ENCODE measurements at places on chromosomes 13 and 19. TPM values are rescaled to one million over a fixed set of nuclear protein-coding genes. Genes with fewer than 3 reads are reported as not detected.

- no peak overlapping the region for H3K27ac ChIP-seq
- DNase-seq, result no peak
- H3K36me3 ChIP-seq, result no peaks in the 10 kb centered on the region
- H3K4me3 ChIP-seq, result no peak overlapping the region
Observed at GRCh38 chr13:73248711-73249580, 190.1 kb downstream of the KLF5 start.

GRCh38 chr13:49314344-49314882 lies 66.7 kb downstream of the CDADC1 start:
- H3K27ac ChIP-seq, result peak overlapping the region; percentile 51
- H3K27me3 ChIP-seq, result no peaks in the 10 kb centered on the region
- no peak overlapping the region for H3K4me3 ChIP-seq
- peaks cover 3% of the 10 kb centered on the region for H3K4me1 ChIP-seq
- no peak for DNase-seq
- H3K36me3 ChIP-seq, result no peaks in the 10 kb centered on the region

GRCh38 chr13:114112231-114112825 lies 20.1 kb downstream of the RASA3 start:
- peak; percentile 26 for DNase-seq
- no peaks in the 10 kb centered on the region for H3K27me3 ChIP-seq
- no peak overlapping the region for H3K4me3 ChIP-seq
- H3K27ac ChIP-seq, result peak overlapping the region; percentile 88

- no peaks in the 10 kb centered on the region for H3K36me3 ChIP-seq
- no peaks in the 10 kb centered on the region for H3K4me1 ChIP-seq
- H3K4me3 ChIP-seq, result no peak overlapping the region
- DNase-seq, result no peak
Observed at GRCh38 chr13:106061781-106062180, 473.7 kb downstream of the EFNB2 start.

DNA sequence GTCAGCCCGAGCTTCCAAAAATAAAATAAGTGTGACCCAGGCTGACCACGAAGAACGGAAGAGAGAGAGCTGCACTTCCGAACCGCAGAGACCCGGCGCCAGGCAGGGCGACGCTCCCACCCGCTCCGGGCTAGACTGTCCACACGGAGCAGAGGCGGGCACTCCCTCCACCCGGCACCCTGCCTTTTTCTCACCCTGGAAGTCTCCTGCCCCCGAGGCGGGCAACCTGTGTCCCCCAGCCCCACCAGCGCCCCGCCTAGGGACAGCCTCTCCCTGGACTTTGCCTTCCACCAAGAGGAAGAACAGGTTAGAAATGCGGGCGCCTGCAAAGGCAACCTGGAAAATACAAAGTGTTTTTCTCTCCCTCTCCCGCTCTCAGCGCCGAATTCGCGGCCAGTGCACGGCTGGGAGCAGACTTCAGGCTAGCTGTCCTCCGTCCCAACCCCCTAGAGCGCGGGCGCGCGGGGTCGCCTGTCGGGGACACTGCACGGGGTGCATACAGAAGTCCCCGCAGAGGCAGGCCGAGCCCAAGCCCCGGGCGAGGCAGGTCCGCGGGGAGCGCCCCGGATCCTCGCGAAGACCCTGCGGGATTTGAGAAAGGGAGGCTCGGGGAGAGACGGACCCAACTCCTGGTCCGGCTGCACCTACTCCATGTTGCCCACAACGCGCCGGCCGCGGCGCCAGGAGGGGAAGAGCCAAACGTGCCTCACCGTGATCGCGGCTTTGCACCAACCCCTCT lies 845 bp downstream of the SPRY2 start:
- peaks cover 42% of the 10 kb centered on the region for H3K4me1 ChIP-seq
- H3K27ac ChIP-seq, result peak overlapping the region; percentile 92
- no peaks in the 10 kb centered on the region for H3K27me3 ChIP-seq

GRCh38 chr13:48400850-48401291 lies 12.0 kb downstream of the LPAR6 start:
- H3K4me1 ChIP-seq, result peaks cover 14% of the 10 kb centered on the region
- H3K27ac ChIP-seq, result peak overlapping the region; percentile 70
- no peak for DNase-seq
- H3K4me3 ChIP-seq, result no peak overlapping the region
- no peaks in the 10 kb centered on the region for H3K36me3 ChIP-seq

- no peaks in the 10 kb centered on the region for H3K27me3 ChIP-seq
- no peak for DNase-seq
- peaks cover 89% of the 10 kb centered on the region for H3K36me3 ChIP-seq
- no peak overlapping the region for H3K4me3 ChIP-seq
Observed at GRCh38 chr19:45058622-45059159, 17.6 kb downstream of the ZNF296 start.

DNA sequence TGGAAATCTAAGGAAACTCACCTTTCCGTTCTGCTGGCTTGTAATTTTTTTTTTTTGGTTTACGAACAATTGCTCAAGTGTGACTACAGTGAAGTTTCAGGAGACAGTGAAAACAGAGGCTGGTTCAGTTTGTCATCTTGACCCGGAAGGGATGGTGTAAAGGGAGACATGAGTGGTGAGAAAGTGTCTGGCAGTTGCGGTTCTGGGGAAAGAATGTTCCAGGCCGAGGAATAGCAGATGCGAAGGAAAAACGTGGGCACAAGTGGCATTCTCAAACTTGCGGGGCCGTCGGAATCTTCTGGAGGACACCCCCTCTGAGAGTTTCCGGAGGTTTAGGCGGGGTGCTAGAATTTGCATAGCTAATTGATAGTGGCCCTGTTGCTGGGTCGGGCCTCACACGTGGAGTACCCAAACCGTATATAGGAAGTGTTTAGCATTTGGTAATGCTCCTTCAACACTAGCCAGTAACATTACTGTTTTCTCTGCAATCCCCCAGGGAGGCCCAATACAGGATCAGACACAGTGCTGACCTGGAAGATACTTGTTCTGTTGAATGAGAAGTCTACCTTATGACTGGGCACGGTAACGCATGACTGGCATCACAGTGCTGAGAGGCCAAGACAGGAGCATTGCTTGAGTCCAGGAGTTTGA lies 2.8 kb upstream of the TNFSF9 start:
- H3K4me1 ChIP-seq, result peaks cover 29% of the 10 kb centered on the region
- no peaks in the 10 kb centered on the region for H3K36me3 ChIP-seq

- H3K4me1 ChIP-seq, result peaks cover 7% of the 10 kb centered on the region
- DNase-seq, result no peak
- H3K27ac ChIP-seq, result no peak overlapping the region
- H3K4me3 ChIP-seq, result no peak overlapping the region
Observed at GRCh38 chr19:42178791-42179674, 38.4 kb downstream of the DEDD2 start.

- peak; percentile 34 for DNase-seq
- H3K4me1 ChIP-seq, result no peaks in the 10 kb centered on the region
- no peak overlapping the region for H3K4me3 ChIP-seq
Observed at GRCh38 chr19:41144403-41144802, 30.2 kb downstream of the CYP2F1 start.

- no peaks in the 10 kb centered on the region for H3K27me3 ChIP-seq
- DNase-seq, result no peak
- no peaks in the 10 kb centered on the region for H3K36me3 ChIP-seq
- H3K27ac ChIP-seq, result peak overlapping the region; percentile 88
- peaks cover 21% of the 10 kb centered on the region for H3K4me1 ChIP-seq
Observed at GRCh38 chr19:52140032-52140710, 433 bp upstream of the ZNF616 start.

DNA sequence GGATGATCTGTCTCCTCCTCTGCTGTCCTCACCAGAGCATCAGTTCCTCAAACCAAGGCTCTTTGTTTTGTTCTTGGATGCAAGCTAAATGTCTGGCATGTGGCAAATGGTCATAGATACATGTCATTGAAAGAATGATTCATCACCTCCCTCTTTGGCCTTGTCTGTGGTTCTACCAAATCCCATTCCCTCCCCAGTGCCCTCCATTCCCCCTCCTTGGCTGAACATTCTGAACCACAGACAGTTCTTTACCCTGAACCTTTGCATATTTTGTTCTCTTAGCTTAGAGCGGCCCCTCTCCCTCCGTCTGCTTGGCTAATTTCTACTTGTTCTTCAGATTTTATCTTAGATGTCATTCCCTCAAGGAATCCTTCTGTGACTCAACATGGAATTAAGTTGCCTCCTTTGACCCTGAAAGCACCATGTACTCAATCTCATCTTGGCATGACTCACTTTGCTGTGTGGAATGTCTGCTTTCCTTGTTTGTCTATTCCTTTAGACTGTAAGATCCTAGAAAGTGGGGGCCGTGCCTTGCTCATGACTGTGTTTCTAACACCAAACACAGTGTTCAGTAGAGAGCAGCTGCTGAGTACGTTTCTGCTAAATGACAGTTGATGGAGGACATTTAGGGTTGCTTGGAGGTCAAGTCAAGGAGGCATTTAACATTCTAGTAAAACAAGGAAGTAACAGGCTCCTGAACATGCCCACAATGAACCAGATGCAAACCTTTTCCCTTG lies 8.1 kb downstream of the ALOX5AP start:
- peaks cover 33% of the 10 kb centered on the region for H3K4me1 ChIP-seq
- H3K36me3 ChIP-seq, result no peaks in the 10 kb centered on the region

DNA sequence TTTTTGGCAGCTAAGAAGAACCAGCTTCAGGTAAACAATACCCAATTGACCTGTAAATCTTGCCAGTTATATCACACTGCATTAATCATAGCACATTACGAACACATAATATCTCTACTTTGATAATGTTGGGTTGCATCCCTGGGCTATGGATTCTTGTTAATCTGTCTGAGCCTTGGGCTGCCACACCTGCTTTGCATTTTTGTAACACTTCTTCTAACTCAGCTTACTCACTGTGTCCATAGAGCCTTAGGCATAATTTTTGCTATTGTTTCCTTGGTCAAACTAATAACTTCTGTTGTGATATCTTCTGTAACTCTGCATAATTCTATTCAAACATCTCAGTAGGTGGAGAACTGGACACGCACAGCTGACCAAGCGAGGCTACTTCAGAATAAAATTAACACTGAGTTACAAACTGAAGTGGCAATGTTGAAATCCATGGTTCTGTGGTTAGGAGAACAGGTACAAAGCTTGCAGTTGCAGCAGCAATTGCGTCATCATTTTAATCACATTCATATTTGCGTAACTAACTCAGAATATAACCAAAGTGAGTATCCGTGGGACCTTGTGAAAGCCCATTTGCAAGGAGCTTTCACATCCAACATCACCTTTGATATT lies 6.4 kb downstream of the ZNF350 start:
- no peaks in the 10 kb centered on the region for H3K36me3 ChIP-seq
- no peak overlapping the region for H3K4me3 ChIP-seq
- no peak overlapping the region for H3K27ac ChIP-seq
- peaks cover 2% of the 10 kb centered on the region for H3K4me1 ChIP-seq
- H3K27me3 ChIP-seq, result no peaks in the 10 kb centered on the region
- no peak for DNase-seq

DNA sequence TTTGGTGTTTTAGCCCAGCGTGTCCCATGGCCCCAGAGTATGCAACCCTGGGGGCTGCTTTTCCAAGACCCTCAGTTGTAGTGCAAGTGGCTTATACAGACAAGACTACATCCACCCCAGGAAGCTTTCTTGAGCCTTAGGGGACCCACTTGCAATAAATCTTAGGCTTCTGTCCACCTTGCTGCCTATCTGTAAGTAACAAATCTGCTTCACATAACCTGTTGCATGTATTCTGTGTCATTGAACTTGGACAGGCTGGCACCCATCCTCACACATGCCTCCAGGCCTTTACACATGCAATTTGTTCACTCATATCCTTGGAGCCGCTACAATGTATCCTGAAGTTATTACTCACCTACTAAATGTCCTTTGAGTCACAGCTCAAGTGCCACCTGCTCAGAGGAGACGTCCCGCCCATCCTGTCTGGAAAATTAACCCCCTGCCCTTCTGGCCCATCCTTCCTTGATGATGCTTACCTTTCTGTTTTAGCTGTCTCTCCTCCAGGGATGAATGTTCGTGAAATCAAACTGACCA lies 101.2 kb downstream of the ZNF536 start:
- no peak overlapping the region for H3K27ac ChIP-seq
- no peak overlapping the region for H3K4me3 ChIP-seq
- H3K27me3 ChIP-seq, result no peaks in the 10 kb centered on the region
- no peaks in the 10 kb centered on the region for H3K36me3 ChIP-seq
- H3K4me1 ChIP-seq, result no peaks in the 10 kb centered on the region

GRCh38 chr13:37526710-37527473 lies 71.7 kb downstream of the POSTN start:
- H3K4me1 ChIP-seq, result no peaks in the 10 kb centered on the region
- no peaks in the 10 kb centered on the region for H3K36me3 ChIP-seq
- no peak overlapping the region for H3K27ac ChIP-seq

DNA sequence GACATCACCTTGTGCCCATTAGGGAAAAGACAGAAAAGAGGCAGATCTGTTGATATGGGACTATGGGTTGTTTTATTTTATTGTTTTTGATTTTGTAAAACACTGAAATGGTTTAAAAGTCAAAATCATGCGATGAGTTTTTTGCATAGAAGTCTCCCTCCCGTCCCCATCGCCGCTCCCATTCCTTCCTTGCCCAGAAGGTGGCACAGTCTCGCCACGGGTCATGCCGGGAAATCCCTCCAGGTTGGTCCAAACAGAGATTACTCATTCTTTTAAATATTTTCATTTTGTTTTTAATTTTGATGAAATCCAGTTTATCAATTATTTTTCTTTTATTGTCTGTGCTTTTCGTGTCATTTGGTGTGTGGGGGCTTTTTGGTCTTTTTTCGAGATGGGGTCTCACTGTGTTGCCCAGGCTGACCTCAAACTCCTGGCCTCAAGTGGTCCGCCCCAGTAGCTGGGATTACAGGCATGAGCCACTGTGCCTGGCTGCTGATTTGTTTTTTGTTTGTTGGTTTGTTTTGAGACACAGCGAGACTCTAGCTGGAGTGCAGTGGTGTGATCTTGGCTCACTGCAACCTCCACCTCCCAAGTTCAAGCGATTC lies 9.2 kb downstream of the PGPEP1 start:
- no peaks in the 10 kb centered on the region for H3K27me3 ChIP-seq
- no peak overlapping the region for H3K27ac ChIP-seq
- H3K4me1 ChIP-seq, result peaks cover 2% of the 10 kb centered on the region
- peaks cover 7% of the 10 kb centered on the region for H3K36me3 ChIP-seq

- H3K27ac ChIP-seq, result no peak overlapping the region
- peak; percentile 33 for DNase-seq
- H3K4me3 ChIP-seq, result peak overlapping the region; percentile 45
- peaks cover 60% of the 10 kb centered on the region for H3K27me3 ChIP-seq
Observed at GRCh38 chr13:96091164-96092117, 1.5 kb downstream of the HS6ST3 start.

Gene PAN3
- total RNA-seq, result 8.1 TPM

Gene RGS9BP
- 10.6 TPM for total RNA-seq

Gene FLT1
- 29.0 TPM for total RNA-seq

Gene SCEL
- not detected for total RNA-seq

Gene HSPH1
- 23.0 TPM for total RNA-seq

Gene FLT3LG
- total RNA-seq, result 2.7 TPM

Gene MEDAG
- 25.0 TPM for total RNA-seq

Gene ZNF329
- total RNA-seq, result 1.5 TPM

Gene FRY
- total RNA-seq, result 48.3 TPM

Gene LILRB4
- 0.84 TPM for total RNA-seq

Gene ANKRD24
- total RNA-seq, result 0.46 TPM

Gene MBD3L2
- not detected for total RNA-seq

Gene DENND1C
- total RNA-seq, result not detected
